ENCODE measurements at places on chromosomes 7 and 10.

GRCh38 chr10:93131986-93132385 lies 58.3 kb downstream of the CYP26A1 start:
- no peak for DNase-seq

GRCh38 chr7:79454361-79454960 lies 994 bp upstream of the MAGI2 start:
- no peak for DNase-seq

GRCh38 chr10:78337646-78338391 lies 304.2 kb downstream of the RPS24 start:
- no peak for DNase-seq

DNA sequence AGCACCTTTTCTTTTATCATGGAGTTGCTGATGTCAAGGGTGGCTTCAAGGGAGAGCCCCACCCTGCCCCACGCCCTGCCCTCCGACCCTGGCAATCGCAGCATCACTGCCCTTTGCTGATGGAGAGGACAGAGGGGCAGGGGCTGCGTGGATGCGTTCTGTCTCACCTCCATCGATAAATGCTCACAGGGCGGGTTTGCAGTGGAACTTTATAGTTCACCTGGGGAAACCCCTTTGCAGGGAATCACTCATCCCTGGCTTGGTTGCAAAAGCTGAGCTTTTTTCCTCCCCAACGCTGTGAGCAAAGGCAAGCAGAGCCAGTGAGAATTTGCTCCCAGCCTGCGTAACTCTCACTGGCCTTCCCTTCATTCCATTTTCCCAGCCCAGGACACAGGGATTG lies 176.8 kb downstream of the WDR37 start:
- DNase-seq: no peak

DNA sequence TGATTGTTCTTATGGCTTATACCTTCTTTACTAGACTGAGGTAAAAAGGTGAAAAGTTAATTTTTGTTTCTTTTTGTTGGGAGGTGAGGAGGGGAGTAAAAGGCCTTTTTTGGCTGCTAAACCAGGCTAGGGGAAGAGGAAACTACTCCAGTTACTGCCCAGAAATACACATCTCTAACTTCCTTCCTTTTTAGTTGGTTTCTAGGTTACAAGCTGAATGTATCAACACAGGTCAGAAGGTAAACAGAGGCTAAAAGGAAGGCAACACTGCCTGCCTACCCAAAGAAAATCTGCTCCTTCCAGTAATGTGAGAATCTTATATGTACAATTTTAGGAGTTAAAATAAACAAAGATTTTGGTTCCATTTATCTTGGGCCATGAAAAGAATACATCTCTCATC lies 140.4 kb downstream of the NRBF2 start:
- DNase-seq: no peak

DNA sequence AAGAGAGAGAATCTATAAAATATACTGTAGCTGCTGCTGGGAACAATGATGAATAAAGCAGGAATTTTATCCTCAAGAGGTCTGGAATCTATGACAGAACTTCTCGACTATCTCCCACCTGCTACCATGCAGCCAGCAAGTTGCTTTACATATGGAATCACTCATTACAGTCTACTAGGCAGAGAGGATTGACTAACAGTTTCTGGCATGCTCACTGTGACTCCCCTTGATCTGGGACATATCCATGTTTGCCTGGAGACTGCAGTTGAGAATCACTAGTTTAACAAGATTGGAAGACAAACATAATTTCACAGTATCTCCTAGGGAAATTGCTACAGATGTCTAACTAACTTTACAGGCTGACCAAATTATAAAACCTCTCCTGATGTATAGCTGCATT lies 13.3 kb downstream of the GPR37 start:
- no peak for DNase-seq

Measured in DMS79 treated with DMSO at 0.1 percent for 48 hours (cell line).